ENCODE measurements at places on chromosomes 1 and 21.
A peak's percentile ranks its signal among the peaks of the same experiment; 100 is the strongest.

- DNase-seq = no peak
These were observed 3.2 kb downstream of the TNN start for GRCh38 chr1:175070818-175071217.

DNA sequence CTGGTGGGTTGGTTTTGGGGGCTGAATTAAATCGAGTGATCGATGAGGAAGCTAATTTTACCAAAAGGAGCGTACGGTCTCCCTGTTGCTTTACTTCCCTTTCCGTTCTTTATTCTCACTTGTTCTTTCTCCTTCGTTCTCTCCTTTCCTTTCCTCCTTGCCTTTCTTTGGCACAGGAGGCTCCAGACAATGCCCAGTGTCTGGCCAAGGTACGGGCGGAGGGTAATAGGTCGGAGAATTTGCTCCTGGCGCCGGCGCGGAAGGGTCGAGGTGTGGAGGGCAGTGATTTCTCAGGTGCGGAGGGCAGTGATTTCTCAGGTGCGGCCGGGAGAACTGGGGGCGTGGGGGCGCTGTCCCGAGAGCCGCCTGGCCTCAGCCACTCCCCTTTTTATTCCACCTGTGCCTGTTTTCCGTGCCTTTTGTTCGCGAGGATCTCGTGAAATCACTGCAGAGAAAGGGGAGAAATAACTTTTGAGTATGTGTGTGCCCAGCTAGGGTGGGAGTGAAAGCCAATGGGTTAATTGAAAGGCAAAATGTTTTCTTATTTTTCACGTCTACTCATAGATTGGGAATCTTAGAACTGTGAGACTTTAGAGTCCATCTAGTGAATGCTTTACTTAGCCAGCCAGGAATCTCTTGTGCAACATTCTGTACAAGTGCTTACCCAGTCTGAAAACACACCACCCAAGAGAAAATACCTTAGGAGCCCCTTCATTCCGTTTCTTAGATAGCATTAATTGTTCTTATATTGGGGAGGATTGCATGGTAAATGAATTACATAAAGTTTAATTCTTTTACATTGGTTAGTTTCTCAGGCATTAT is 1.3 kb downstream of the FNBP1L start:
- DNase-seq = peak; percentile 33

DNA sequence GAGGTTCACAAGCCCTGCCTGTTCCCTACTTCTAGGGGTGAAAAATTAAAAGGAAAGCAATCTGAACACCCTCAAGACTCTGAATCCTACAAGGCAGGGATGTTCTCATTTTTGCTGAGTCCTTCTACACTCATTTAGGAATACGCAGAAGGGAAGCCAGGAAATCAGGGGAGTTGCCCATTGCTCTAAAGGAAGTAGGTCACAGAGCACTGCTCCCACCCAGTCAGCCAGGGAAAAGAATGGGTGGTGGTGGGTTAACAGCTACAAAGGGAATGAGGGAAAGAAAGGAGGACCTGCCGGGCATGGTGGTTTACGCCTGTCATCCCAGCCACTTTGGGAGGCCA is 2.4 kb upstream of the CTTNBP2NL start:
- no peak for DNase-seq

DNA sequence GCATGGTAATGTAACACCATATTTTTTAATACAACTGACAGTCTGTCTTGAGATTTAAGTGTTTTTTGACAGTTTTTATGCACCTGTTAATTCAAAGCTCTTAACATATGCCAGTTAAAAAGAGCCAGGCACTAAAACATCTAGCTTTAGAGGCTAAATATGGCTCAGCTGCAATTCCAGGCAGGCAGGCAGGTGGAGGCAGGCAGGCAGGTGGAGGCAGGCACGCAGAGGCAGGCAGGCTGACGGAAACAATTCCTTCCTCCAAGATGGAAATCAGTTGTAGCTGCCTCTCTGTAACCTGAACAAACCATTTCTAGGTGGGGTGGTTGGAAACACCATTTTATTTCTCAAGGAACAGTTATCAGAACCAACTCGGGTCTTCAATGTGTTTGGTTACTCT is 51.2 kb downstream of the GORAB start:
- DNase-seq = no peak

GRCh38 chr1:197388801-197389200 is 120.7 kb downstream of the CRB1 start:
- DNase-seq = no peak

GRCh38 chr1:230781594-230781993 is 34.4 kb downstream of the CAPN9 start:
- no peak for DNase-seq

GRCh38 chr1:28259934-28260802 is 850 bp downstream of the SESN2 start:
- peak; percentile 15 for DNase-seq

- DNase-seq = no peak
These were observed 644 bp downstream of the UBE4B start for GRCh38 chr1:10033359-10033845.

DNA sequence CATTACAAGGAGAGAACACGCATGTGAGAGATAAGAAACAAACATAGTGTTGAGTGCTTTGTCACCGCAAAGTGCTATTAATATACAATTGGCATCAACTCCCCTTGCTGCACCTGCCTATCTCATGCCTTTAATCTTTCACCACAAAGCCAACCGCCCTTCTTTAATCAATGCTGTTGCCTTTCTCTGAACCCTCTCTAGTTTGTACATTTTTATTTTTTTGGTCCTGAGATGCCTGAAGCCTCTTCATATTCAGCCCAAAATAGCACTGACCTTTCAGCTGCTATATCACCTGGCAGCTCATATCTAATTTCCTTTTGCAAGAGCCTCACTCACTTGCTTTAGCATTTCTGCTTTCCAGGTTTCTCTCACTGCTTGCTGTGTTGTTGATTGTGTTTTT is 504.7 kb downstream of the NUF2 start:
- DNase-seq = peak; percentile 75

DNA sequence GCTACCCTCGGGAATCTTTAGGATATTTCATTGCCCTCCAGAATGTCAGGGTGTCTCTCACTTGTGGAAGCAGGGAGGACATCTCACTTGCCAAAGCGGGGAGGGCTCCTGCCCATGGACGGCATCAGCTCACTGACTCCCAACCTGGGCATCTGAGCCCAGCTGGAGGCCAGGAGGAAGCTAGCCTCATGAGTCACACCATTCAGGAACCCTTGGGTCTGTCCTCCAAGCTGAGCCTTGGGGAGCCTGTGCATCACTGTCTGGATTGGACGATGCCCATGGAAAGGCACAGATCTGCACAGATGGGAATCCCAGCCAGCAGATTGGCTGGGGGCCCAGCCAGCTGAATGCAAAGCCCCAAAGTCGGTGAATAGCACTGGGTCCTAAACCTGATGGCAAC is 25.2 kb downstream of the WNT3A start:
- no peak for DNase-seq

- peak; percentile 51 for DNase-seq
These were observed 444.7 kb upstream of the NFIA start for GRCh38 chr1:60637651-60638050.

GRCh38 chr1:111961773-111962565 is 27.5 kb downstream of the KCND3 start:
- DNase-seq = no peak

- DNase-seq = no peak
These were observed 152.9 kb upstream of the HMGB4 start for GRCh38 chr1:33710967-33711366.

DNA sequence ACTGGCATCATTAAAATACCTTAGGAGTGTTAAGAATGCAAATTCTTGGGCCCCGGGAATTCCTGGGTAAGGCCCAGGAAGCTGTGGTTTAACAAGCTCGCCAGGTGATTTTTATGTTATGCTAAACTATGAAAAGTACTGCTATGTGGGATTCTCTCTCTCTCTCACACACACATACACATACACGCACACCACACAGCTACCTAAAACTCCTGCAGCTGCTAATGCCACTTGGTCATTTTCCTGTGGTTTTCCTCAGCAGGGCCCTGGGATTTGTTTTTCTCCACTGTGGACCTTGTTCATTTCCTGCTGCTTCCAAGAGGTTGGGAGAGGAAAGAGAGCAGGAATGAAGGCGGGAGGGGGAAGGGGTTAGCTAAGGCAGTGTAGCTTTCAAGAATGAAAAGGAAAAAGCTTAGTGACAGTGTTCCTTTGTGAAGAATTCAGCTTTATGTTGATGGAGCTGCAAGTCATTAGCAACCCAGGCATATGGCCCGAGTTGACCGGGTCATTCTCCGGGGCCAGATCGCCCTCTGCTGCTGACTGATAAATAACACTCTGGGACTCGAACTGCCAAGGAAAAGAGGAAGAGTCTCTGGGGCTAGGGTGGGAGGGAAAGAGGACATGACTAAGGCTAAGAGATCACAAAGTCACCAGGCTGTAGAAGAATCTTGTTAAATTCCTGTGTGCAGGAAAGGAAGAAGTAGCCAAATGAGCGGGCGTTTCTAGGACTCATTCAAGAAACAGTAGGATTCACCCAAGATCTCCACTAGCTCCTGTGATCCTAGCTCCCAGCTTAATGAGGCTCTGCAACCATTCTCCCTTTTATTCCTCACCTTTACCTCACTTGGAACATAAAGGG is 30.5 kb upstream of the LRIG2 start:
- no peak for DNase-seq

GRCh38 chr1:36588972-36589371 is 106.3 kb upstream of the CSF3R start:
- no peak for DNase-seq

DNA sequence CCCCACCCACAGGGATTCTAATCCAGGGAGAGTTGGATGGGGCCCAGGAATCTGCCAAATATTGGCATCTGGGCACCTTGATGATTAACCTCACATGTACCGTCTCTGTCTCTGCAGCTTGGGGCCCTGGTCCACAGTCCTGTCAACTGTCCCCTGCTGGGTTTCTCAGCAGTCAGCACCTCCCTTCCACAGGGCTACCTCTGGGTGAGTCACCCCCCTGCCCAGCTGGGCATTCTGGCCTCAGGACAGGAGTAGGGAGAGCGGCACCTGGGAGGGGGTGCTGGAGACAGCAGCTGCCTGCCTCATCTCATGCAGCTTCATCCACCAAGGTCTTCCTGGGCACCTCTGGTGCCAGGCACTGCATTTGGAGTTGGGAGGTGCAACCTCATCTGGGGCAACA is 100.6 kb upstream of the ACTL8 start:
- DNase-seq = no peak

DNA sequence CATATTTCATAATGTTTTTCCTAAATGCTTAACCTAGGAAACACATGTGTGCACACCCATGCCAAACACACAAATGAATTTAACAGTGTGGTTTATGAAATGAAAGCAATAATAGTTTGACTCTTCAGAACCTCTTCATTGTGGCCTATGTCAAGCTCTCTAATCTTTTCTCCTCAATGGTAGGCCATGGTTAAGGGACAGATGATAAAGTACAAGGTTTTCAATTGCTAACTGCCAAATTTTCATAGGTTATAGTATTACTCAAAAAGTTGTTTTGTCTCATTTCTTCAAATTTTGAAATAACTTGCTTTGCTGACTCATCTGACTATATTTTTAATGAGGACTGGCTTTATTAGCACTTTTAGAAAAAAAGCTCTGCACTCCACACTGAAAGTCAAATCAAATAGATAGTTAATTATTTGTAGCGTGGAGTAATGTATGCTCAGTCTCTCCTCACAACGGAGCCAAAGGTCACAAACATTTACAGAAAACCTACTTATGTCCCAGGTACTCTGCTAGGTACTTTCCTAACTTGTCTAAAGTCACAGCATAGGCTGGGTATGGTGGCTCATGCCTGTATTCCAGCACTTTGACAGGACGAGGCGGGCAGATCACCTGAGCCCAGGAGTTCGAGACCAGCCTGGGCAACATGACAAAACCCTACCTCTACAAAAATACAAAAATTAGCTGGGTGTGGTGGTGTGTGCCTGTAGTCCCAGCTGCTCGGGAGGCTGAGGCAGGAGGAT is 3.0 kb upstream of the ADCY10 start:
- DNase-seq = no peak

- DNase-seq = no peak
These were observed 38.6 kb downstream of the EIF2B3 start for GRCh38 chr1:44947774-44948311.

DNA sequence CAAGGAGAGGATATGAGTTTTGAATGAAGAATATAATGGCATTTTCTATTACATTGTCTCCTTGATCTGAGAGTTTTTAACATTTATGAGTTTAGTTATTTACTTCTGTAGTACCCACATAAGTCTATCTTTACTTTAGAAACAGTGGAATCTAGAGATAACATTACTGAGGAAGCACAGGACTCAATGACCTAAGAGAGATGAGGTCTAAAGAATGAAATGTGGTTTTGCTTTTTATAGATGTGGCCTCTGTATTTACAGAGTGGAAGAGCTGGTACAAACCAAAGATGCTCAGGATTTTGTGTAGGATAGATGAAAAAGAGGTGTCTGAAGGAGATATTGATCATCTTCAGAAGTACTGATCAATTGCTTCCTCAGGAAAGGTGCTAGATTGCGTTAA is 177.3 kb downstream of the KCTD3 start:
- DNase-seq = no peak

DNA sequence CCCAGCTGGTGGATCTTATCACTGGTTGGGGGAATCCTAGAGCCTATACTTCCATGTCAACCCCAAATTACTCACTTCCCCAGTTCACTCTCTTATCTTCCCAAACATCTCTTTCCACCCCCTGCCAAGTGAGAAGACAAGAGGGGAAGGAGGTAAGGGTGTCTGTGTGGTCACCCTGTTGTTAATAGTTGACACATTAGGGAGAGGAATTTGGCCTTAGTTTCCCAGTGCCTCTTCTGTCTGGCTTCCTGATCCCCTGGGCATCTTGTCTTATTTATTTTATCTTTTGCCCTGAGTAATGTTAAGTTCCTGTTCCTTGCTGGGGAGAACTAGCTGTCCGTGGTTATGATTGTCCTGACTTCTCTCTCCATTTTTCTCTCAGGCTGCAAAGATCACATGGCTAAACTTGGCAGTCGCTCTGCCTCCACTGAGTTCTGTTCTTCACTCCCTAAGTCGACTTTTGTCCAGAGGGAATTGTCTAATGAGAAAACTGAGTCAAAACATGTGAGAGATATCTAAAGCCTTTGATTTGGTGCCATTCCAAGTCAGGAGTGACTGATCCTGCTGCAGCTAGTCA is 157.1 kb upstream of the SYT6 start:
- no peak for DNase-seq

- peak; percentile 34 for DNase-seq
These were observed 66.4 kb upstream of the LPGAT1 start for GRCh38 chr1:211896958-211897357.

- no peak for DNase-seq
These were observed 143.1 kb upstream of the SLC45A1 start for GRCh38 chr1:8174807-8175206.

DNA sequence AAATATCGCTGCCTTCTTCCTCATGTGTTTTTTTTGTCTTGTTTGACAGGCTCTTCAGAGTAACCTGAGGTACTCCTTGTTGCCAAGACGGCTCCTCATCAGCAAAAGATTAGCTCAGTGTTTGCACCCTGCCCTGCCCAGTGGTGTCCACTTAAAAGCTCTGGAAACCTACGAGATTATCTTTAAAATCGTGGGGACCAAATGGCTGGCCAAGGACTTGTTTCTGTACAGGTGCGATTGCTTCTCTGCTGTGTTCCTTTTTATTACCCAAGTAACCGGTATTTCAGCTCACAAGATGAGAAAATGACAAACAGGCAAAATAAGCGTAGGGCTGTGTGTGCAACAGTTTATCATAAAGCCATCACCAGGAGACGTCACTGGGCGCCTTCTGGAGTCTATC is 42.4 kb downstream of the DOP1B start:
- no peak for DNase-seq
